Progenitor cell of endocrine pancreas (in vitro differentiated cells): ENCODE measurements at places on chromosomes 6 and 20. TPM values are rescaled to one million over a fixed set of nuclear protein-coding genes. Genes with fewer than 3 reads are reported as not detected.

DNA sequence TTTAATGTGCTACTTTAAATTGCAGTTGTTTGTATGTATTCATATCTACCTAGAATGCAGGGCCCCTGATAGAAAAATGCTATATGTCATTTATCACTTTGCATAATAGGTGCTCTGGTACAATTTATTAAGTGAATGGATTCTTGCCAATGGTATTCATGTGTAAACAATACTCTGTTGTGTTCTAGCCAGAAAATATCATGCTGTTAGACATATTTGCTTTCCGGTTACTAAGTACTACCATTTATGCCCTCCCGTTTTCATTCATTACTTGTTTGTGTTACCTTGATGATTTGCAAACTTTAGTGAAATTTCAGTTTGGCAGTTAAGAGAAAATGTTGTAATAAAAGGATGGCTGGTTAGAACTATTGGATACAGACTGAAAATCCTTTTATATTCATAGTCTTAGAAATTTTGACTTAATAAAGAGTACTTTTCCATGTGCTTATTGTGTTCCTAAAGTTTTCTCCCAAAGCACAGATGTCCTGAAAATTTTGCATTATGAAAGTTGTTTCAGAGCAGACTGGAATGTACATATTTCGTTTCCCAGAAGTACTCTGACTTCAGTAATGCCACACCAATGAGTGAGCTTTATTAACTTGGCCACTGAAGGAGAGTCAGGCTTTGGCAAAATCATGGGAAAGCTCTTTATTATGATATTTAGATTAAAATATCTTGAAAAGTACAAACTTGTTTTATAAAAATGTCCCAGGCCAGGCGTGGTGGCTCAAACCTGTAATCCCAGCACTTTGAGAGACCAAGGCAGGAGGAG, 31.5 kb downstream of the RPF2 start:
- no peak for DNase-seq

DNA sequence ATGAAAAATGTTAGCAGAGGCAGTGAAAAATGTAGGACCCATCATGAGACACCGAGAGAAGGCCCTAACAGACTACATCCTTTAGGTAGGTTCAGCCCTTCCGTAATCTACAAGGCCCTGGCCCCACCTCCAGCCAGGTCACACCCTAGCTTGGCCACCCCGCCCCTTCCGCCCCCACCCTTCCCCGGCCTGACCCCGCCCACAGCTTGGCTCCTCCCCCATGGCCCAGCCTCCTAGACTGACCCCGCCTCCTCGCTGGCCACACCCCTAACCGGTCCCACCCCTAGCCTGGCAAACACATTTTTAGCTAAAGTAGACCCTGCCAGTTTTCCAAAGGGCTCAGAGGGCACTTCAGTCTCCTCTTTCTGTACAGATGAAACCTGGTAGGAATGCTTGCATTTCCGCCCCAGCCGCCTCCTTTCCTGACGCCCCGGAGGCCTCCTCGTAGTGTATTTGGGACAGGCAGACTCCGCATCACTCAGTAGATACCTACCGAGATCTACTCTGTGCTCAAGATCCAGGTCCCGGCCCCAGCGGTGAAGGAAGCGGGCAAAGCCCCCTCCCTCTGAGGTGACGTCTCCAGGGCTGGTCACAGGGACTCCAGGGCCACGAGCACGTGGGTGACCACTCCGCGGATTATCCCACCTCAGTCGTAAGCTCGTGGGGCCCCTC, 443.5 kb downstream of the PREX1 start:
- no peak for DNase-seq

GRCh38 chr20:40785346-40785745, 96.3 kb upstream of the MAFB start:
- no peak for DNase-seq

DNA sequence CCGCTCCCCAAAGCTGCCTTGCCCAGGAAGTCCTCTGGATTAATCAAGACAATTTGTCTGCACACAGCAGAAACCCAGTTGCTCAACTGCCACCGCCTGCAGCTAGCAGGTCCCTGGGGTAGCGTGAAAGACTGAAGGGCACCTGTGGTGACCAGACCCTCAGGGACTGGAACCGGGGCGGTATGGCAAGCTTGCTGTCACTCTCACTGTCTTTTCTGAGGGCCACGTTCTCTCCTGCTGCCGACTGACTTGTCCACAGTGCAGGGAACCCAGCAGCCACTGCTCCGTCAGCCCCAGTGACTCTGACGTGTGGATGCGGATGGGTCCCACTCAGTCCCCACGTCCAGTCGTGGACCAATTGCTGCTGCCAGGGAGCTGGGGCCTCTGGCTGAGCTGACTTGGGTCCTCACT, 72.8 kb upstream of the PMEPA1 start:
- no peak for DNase-seq

GMPR gene
- 0.50 and 1.3 TPM in 2 replicates for total RNA-seq

CFB gene
- 3.9 and 4.7 TPM in 2 replicates for total RNA-seq

SYNDIG1 gene
- 0.19 and 0.38 TPM in 2 replicates for total RNA-seq
